ENCODE measurements at places on chromosomes 12 and 14.

DNA sequence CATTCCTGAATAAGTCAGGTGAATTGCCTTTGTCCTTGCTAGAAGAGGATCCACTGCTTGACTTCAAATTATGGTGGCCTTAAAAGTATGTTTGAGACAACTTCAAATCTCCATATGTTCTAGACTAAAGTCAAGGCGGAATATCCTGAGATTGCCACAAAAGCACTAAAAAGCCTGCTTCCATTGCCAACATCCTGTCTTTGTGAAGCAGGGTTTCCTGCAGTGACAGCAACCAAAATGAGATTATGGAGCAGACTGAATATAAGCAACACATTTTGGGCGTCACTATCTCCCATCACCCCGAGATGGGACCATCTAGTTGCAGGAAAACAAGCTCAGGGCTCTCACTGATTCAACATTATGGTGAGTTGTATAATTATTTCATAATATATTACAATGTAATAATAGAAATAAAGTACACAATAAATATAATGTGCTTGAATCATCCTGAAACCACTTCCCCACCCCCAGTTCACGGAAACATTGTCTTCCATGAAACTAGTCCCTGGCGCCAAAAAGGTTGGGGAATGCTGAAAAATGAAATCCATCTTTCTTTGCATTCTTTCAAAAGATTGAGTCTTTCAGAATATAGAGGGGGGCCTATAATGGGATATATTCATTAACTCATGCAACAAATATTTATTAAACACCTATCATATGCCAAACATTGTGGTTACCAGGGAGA is 143.7 kb downstream of the GPHN start:
- DNase-seq, result no peak

GRCh38 chr12:124086299-124086898 is 113.4 kb downstream of the ZNF664 start:
- DNase-seq, result no peak

DNA sequence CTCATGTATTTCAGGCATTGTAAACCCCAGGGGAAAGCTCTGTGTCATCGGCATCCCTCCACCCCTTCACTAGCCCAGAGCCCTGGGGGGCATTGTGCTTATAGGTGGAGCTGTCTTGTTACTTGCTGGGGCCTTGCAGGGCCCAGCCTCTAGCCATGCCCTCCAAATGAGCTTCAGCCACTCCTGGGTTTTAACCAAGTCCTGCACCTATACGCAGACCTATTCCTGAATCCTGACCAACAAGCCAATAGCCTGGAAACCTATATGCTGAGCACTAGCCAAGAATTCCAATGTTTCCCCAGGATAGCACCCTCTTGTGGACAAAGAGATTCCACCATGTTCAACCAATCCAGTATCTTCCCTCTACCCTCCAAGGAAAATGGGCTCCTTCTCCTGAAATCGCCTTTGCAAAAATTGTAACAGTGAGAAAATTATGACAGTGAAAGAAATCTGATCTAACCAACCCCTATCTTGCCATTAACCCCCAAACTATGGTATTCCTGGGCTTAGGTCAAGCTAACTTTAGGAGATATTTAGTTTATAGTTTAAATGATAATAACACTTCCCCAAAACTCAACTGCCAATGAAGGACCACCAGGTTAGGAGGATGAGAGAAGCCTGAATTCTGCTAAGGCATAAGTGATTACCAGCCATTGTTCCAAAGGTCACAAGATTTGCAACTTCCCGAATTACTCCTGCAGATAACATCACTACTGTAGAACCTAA is 55.5 kb downstream of the TTC7B start:
- no peak for DNase-seq

DNA sequence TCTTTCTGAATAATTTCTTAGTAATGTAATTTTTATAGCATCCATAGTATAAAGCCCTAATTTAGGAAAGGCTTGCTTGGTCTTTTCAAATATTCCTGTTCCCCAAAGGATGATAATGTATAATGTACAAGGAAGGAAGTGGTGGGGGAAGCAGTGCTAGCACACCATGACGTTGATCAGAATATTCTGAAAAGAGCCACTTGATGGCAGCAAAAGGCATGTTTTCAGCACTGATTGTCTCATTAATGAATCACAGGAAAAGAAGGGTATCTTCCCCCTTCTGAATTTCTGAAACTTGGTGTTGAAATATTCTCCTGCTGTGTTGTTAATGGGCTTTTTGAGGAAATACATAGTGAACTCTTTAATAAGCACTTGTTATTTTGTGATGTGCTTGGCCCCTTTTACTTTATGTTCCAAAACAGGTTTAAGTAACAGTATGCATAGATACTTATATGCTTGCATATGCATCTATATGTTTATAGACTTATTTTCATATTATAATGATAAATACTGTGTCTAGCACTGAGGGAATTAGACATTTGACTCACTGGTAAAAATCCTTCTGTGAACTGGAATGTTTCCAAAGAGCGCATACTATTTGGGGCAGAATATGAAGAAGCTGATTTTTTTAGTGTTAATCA is 122.0 kb downstream of the TMEM117 start:
- DNase-seq, result peak; percentile 18

- DNase-seq, result no peak
These were observed 540.1 kb upstream of the MIS18BP1 start for GRCh38 chr14:45793081-45793480.

GRCh38 chr14:75077794-75078193 is 8.4 kb downstream of the ZC2HC1C start:
- DNase-seq, result no peak

- DNase-seq, result no peak
These were observed 67.4 kb upstream of the FBRSL1 start for GRCh38 chr12:132422381-132423043.

DNA sequence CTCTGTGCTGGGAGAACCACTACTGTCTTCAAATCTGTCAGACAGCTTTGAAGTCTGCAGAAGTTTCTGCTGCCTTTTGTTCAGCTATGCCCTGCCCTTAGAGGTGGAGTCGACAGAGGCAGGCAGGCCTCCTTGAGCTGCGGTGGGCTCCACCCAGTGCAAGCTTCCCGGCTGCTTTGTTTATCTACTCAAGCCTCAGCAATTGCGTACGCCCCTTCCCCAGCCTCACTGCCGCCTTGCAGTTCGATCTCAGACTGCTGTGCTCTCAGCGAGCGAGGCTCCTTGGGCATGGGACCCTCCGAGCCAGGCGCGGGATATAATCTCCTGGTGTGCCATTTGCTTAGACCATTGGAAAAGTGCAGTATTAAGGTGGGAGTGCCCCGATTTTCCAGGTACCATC is 25.1 kb upstream of the KLRB1 start:
- DNase-seq, result no peak

- DNase-seq, result no peak
These were observed 10.2 kb downstream of the TPCN1 start for GRCh38 chr12:113231235-113232088.

DNA sequence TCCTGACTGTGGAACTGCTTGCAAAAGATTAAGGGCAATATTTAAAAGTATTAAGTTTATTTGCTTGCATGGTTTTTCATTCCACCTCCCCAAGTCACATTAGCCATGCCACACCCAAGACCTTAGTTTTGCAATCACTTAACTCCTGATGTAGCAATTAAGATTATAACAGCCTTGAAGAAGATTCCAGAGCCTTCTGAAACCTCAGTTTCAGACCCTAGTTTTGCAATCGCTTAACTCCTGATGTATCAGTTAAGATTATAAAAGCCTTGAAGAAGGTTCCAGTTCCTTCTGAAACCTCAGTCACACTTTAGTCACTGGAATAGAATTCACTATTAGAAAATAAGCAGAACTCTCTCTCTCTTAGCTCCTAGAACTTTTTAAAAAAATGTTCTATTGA is 42.7 kb upstream of the DCN start:
- DNase-seq, result no peak

DNA sequence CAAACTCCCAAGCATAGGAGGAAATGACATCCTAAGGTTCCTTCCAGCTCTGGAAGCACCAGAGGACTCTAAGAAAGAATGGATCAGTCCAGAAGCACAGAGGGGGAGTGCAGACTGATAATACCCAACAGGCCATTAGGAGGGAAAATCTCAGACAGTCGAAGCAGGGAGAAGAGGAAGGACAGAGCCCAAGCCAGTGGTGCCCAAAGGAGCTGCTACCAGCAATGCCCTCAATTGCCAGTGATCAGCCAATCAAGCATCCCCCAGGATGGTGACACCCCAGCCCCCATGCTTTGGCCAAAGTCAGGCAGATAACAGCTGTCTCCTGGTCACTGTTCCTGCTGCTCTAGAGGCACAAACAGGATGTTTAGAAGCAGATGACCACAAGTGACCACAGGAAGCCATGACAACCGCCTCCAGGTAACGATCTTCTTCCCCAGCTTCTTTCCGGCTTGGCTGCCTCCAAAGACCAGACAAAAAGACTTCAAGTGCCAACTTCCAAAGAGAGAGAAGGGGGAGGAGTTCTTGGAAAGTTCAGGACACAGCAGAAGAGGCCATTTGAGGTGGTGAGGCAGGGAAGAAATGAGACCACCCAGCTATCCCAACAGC is 16.2 kb downstream of the PXN start:
- no peak for DNase-seq

DNA sequence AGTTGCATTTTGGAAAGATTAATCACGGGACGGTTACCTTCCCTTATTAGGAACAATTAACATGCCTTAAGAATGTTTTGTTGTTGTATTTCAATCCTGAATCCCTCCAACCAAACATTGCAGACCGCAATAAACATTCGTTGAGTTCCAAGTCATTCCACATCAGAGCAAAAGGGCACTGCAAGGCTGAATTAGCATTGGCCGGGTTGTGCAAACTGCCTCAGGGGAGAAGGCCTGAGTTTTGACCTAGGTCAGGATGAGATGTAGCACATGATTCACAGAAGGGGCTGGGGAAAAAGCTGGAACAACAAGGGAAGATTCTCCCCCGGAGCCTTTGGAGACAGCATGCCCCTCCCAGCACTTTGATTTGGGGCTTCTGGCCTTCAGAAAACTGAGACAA is 82.1 kb upstream of the BDKRB2 start:
- DNase-seq, result no peak

- DNase-seq, result no peak
These were observed 180.3 kb upstream of the RTL1 start for GRCh38 chr14:101083564-101084435.

Measured in CD4-positive, alpha-beta T cell treated with Interleukin-4 for 4 hours (primary cell).